ENCODE measurements at places on chromosomes 4 and X.

DNA sequence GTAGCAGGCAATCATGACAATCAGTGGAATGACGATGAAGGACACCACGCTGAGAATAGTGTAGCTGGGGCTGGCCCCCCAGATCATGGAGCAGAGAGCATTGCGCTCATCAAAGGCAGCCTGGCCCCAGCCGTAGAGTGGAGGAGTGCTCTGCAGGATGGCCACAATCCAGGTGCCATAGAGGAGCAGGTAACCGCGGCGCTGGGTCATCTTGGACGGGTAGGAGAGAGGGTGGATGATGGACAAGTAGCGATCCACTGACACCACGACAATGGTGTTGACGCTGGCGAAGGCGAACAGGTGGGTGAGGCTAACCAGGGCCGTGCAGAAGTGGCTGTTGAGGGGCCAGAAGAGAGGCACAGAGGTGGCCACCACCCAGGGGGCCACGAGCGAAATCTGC is 2.8 kb downstream of the GPR101 start:
- DNase-seq: no peak

DNA sequence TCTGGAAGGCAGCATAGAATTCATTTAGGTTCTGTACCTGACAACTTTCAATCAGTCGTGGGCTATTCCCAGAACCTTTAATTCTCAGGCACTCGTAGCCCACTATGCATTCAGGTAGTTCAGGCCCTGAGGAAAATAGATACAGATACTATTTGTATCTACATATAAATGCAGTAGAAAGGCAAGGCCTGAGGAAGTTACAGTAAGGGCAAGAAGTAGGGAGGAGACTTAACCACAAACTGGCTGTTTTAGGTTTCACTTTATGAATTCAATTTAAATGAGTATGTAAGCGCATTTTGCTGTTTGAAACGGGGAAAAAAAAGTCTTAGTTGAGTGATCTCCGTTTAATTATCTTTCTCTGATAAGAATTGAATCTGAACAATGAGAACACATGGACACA is 529.4 kb upstream of the ATOH1 start:
- DNase-seq: no peak

DNA sequence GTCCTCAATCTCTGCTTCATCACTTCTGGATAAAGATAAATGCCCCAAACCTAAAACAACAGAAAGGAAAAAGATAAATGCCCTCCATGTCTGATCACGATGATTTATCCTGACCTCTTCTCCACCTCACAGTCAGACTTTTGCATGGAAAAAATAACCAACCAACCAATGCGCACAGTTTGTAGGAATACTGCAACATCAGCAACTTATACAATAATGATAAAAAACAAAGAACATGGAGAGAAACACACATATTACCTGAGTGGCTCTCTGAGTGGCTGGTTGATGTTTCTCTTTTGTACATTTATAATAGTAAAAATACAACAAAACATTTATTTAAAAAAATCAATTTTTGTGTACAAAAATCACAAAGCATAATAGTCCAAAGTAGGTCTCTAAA is 93.0 kb upstream of the PUDP start:
- DNase-seq: no peak

DNA sequence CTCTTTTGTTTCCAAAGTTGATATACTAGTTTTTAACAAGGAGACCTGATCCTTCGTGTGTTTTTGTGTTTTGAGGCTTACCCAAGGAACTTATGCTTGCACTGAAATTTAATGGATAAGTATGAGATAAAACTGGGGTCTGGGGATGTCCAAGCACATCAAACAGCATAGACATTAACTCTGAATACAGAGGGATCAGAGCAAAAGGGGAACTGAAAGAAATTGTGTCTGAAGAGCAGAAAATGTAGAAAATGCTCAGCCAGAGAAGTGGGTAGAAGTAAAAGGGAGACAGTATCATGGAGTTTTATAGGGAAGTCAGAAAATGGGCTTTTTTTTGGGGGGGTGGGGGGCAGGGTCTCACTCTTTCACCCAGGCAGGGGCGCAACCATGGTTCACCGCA is 695.4 kb downstream of the ARAP2 start:
- no peak for DNase-seq

DNA sequence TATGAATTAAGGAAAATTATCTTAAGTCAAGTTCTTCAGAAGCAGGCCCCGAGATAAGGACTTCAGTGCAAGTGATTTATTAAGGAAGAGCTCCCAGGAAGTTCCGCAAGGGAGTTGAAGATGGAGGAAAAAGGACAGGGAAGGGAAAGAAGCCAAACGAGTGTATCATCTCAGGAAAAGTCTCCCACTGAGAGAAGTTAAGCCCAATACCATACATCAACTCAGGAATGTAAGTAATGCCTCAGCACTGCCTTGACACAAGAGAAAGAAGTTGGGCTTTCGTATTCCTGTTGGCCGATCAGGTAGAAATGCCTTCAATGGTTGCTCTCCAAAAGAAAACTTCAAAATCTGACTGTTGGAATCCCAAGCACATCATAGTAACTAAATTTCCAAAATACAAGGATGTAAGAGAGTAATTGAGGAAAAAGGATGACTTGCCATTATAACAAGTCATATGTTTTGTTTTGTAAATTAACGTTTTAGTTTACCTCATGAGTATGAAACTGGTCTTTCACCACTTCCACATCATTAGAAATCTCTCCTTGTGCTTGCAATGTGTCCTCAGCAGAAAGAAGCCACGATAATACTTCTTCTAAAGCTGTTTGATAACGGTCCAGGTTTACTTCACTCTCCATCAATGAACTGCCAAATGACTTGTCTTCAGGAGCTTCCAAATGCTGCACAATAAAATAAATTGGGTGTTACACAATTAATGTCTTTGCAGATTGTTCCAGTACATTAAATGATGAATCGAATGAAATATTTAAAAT is 566.7 kb downstream of the DMD start:
- no peak for DNase-seq

All from activated CD8-positive, alpha-beta memory T cell treated with anti-CD3 and anti-CD28 coated beads for 4 hours (primary cell).